ENCODE measurements at places on chromosomes 4 and X.

- peak; percentile 28 for DNase-seq
Observed at GRCh38 chr4:176432811-176433540, 113.2 kb downstream of the SPCS3 start.

DNA sequence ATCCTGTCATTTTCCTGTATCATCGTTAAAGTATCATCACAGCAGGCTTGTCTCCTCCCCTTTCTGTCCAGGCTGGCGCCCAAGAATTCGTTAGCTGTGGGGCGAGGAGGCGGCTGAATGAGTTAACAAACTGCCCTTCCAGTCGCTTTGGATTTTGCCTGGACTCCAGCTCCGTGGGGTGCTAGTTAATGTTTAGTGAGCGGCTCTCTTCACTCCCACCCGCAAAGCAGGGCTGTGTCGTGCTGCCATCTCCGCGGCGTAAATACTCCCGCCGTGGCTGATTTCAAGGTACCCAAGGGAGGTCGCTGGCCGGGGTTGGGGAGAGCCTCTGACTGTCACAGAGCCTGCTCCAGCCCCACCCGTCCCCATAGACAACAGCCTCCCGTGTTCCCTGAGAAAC is 44.9 kb upstream of the SPRY1 start:
- no peak for DNase-seq

DNA sequence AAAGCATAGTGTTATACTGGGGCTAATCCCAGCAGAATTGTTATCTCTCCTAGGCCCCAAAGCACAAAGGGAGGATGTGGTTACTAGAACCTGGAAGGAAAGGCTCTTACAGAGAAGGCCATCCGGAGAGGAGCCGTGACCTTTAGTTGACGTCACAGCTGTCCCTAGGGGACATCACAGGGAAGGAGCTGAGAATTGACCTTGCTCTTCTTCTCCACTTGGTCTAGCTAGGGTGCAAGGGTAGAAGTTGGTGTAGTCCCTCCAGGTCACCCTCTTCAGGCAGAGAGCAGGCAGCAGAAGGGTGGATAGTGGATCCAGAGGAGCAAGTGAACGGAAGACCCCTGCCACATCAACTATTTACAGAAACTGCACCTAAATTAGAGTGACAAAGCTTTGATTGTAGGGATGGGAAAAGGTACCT is 22.8 kb upstream of the FGF2 start:
- DNase-seq = no peak

DNA sequence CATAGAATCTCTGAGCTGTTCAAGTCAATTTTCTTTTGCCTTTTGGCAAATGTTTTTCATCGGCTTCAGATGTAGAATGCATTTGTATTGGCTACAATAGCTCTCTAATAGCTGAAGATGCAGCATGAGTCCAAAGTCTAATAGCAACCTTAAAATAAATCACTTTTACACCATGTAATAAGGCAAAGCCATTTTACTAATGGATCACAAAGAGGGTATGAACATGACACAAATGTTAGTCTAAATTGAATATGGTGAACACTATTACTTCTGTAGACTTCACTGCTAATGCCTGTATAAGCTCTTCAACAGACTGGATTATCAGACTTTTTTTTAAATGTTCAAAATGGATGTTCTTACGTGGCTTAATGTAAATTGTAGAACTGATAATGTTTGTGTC is 645.3 kb downstream of the TLL1 start:
- no peak for DNase-seq

GRCh38 chr4:150782311-150782710 is 200.4 kb downstream of the MAB21L2 start:
- no peak for DNase-seq

DNA sequence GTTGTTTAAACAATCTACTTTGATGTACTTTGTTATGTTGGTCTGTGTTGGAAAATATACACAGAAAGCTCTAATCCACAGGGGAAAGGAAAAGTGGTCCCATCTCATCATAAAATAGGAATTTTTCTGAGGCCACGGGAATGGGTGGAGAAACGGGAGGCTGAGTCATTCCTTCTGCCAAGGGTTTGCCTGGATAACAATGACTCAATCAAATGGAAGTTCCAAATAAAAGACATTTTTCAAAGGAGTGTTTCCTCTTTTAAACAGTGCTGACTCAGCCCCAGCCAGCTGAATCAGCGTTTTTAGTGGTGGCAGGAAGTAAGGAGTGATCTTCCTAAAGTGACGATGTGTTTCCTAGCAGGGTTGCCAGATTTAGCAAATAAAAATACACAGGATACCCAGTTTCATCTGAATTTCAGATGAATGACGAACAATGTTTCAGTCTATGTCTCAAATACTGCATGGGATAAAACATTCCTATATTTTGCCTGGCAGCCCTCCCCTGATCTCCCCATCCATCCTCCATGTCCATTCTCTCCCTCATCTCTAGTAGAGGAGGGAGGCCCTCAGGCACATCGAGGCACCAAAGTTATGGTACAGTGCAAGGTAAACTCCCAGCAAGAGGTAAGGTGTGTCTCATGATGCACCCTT is 345.4 kb upstream of the GATB start:
- peak; percentile 87 for DNase-seq

DNA sequence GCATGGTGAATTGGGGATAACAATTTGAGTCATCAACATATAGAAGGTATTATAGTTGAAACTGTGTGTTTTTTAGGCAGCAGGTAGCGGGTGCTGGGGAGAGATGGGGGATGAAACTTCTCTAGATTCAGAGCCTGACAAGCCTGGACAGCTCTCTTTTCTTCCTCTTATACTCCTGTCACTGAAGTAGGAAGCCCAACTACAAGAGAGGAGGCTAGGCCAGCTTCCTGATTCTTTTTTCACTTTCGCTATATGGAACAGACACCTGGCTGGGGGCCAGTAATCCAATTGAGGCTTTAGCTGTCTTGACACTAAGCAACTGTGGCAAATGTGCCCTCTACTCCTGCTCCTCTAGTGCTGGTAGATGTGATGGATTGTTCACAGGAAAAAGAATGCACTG is 69.2 kb downstream of the PHKA1 start:
- no peak for DNase-seq

DNA sequence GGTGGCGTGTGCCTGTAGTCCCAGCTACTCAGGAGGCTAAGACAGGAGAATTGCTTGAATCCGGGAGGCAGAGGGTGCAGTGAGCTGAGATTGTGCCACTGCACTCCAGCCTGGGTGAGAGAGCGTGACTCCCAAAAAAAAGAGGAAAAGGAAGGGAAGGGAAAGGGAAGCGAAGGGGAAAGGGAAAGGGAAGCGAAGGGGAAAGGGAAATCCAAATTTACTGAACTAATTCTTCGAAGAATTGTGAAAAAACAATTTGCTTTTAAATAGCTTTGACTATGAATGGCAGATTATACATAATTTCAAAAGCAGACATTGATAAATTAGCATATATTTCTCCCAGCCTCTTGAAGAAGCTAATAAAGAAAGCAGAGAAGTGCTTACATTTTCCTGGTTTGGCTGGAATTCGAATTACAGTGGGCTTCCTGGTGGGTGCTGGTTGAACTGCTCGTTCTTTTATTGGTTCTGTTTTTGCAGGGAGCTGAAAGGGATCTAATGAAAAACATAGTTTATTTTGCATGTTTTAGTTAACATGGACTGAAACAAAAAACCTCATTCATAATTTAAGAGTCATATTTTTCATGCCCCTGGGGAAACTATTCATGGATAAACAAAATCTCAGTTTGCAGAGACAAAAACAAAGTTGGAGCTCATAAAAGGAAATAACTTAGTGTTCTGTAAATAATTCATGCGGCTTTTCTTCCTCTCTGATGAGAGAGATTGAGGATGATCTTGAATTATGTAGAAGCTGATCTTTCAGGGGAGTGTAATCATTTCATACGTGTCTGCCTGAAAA is 66.0 kb downstream of the RPS3A start:
- DNase-seq = peak; percentile 67

DNA sequence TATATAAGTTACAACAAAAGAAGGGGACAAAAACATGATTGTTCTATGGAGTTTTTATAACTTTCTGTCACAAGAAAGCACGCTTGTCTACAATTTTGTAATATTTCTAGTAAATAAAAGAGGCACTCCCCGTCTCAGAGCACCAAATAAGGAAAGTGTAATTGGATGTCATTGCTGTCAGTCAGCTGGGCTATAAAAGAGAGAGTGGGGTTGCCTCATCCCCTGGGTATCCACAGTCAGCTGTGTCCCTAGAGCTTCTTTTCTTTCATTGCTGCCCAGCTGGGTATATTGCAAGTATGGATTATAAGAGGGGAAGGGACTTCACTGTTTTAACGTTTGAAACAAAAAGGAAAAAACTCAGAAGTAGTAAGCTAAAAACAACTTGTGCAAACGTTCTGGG is 61.3 kb downstream of the NPNT start:
- DNase-seq = no peak

- DNase-seq = no peak
Observed at GRCh38 chr4:139282065-139282720, 2.2 kb upstream of the MGARP start.

DNA sequence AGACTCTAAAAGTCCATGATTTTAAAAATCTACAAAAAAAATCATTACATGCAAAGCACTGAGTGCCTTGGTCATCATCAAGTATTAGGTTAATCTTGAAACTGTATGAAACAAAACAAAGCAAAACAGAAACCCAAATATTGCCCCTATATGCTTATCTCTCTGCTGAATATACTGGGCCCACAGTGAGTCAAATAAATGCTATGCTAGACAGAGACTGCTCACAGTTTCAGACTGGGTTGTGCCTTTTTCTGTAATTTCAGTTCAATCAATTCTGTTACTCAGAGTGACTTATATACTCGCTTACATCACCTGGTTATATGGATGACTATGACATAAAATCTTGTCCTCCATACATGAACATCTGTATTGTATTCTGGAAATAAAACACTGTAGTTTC is 257.1 kb upstream of the ACTRT1 start:
- DNase-seq = no peak

GRCh38 chrX:50108264-50108663 is 92.5 kb downstream of the AKAP4 start:
- no peak for DNase-seq

- no peak for DNase-seq
Observed at GRCh38 chrX:130555757-130556156, 154.0 kb downstream of the RBMX2 start.

DNA sequence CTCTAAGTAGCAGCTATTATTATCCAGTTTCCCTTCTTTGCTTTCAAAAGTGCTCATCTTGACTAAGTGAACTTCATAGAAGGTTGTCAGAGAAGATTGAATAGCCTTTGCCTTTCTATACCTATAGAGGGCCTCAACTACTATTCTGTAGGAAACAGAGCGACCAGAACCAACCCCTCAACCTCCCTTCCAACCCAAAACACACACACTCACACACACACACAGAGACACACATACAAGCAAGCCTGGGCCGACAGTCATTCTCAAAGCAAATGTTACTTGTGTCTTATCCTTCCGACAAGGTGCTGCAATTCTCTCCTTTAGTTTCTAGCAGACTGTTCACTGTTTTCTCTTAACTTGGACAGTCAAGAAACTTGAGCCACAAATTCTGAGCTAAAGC is 201.6 kb downstream of the DCTD start:
- DNase-seq = no peak

- no peak for DNase-seq
Observed at GRCh38 chr4:168259096-168259495, 59.5 kb downstream of the DDX60 start.

DNA sequence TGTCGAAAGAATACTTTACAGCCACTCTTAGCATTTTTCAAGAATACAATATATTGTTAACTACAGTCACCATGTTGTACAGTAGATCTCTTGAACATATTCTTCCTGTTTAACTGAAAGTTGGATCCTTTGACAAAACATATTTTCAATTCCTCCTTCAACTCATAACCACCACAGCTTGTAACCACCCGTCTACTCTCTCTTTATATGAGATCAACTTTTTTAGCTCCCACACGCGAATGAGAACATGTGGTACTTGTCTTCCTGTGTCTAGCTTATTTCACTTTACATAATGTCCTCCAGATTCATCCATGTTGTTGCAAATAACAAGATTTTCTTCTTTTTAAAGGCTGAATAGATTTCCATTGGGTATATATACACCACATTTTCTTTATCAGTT is 338.3 kb upstream of the IGFBP7 start:
- DNase-seq = no peak

DNA sequence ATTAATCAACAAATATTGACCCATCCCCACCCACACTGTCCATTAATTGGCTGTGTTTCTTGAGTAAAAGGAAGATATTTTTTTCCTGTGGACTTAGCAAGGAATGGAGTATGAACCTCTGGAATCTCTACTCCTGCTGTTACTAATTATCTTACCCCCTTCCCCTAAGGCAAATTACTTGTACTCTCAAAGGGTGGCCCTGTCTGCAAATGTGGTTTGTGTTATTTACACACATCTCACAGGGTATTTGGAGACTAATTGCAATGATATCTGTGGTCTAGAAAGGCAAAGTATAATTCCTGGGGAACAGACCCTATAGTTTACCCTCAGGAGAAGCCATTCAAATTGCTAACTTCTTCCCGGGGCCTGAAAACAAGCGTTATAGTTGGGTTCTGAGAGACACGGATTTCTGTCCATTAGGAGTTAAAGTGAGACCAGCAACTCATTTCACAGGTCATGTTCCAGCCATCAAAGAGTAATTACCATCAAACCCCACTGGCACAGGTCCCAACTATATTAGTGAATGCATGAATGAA is 133.0 kb upstream of the RASGEF1B start:
- no peak for DNase-seq

DNA sequence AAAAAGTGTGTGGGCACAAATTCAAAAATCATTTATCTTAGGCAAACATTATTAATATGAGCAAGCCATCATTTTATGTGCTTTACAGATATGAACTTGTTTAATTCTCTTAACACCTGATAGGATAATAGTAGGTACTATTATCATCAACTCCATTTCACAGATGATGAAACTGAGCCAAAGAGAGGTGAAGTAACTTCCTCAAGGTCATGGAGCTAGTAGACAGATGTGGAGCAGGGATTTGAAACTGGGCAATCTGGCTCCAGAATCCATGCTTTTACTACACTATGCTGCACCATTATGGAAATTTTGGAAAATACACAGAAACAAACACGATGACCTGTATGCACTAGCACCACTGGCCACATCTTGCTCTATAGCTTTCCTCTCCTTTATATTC is 1.0 kb upstream of the PIN4 start:
- DNase-seq = no peak

- DNase-seq = no peak
Observed at GRCh38 chr4:90542216-90542615, 415.0 kb downstream of the CCSER1 start.

- peak; percentile 28 for DNase-seq
Observed at GRCh38 chr4:60897415-60897814, 302.7 kb upstream of the ADGRL3 start.

DNA sequence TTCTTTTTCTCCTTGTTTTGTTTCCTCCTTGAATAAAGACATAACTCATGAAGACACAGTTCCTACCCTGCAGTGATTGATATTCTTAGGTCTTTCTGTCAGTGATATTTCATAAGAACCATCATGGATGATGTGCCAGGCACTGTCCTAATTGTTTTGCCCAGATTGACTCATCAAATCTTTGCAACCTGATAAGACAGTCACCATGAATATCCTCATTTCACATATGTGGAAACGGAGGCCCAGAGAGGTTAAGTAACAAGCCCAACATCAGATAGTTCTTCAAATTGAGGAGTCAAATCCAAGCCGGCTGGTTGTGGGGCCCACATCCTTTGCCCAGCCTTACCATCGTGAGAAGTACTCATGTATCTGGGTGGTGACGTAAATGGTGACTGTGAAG is 69.9 kb downstream of the SEL1L3 start:
- DNase-seq = no peak

GRCh38 chr4:110484029-110484428 is 8.1 kb downstream of the ENPEP start:
- DNase-seq = no peak

All from smooth muscle cell of the brain vasculature (primary cell).